ENCODE measurements at places on chromosomes 7 and 10. TPM values are rescaled to one million over a fixed set of nuclear protein-coding genes. Genes with fewer than 3 reads are reported as not detected.

The OR2A12 gene
- not detected for total RNA-seq

The AMPH gene
- total RNA-seq, result not detected

The HMX3 gene
- total RNA-seq, result not detected

The STEAP2 gene
- total RNA-seq, result not detected

The RP9 gene
- 13.9 TPM for total RNA-seq

The ABI1 gene
- total RNA-seq, result 86.6 TPM

The PTPN20 gene
- 0.20 TPM for total RNA-seq

The UCN3 gene
- not detected for total RNA-seq

The CLCN1 gene
- 0.07 TPM for total RNA-seq

The DOCK1 gene
- 0.73 TPM for total RNA-seq

The LRRC18 gene
- total RNA-seq, result not detected

The GJD4 gene
- not detected for total RNA-seq

The SLC13A1 gene
- total RNA-seq, result not detected

The GHRHR gene
- total RNA-seq, result not detected

The GSAP gene
- 10.4 TPM for total RNA-seq

The ANXA7 gene
- total RNA-seq, result 143 TPM

The TMEM236 gene
- 0.02 TPM for total RNA-seq

The HNRNPH3 gene
- total RNA-seq, result 121 TPM

The RASA4B gene
- 16.1 TPM for total RNA-seq

The TUBAL3 gene
- total RNA-seq, result not detected

The FBXL13 gene
- total RNA-seq, result 0.29 TPM

The GIMAP8 gene
- 54.5 TPM for total RNA-seq

The ABCA13 gene
- 0.05 TPM for total RNA-seq

The PLXNA4 gene
- total RNA-seq, result 5.9 TPM

The PNLIP gene
- not detected for total RNA-seq

The RTKN2 gene
- 7.8 TPM for total RNA-seq

The YKT6 gene
- 82.8 TPM for total RNA-seq

The KIAA1217 gene
- 4.6 TPM for total RNA-seq

The RABGEF1 gene
- total RNA-seq, result 22.9 TPM

The SLC26A3 gene
- not detected for total RNA-seq

The OR9A2 gene
- total RNA-seq, result not detected

The MACC1 gene
- not detected for total RNA-seq

The UBN2 gene
- 13.8 TPM for total RNA-seq

The KIF11 gene
- 52.8 TPM for total RNA-seq

The ETV1 gene
- total RNA-seq, result not detected

The VWC2 gene
- total RNA-seq, result not detected

The BCL7B gene
- total RNA-seq, result 78.6 TPM

The CHAT gene
- not detected for total RNA-seq

The SFRP4 gene
- not detected for total RNA-seq

The OPALIN gene
- not detected for total RNA-seq

The CNNM1 gene
- total RNA-seq, result 0.29 TPM

The AVPI1 gene
- 0.83 TPM for total RNA-seq

The GPER1 gene
- not detected for total RNA-seq

The BAIAP2L1 gene
- 1.1 TPM for total RNA-seq

The PKD2L1 gene
- total RNA-seq, result 0.20 TPM

The FKBP6 gene
- not detected for total RNA-seq

The ANKRD2 gene
- total RNA-seq, result not detected
